ENCODE measurements at places on chromosomes 5 and 9. TPM values are rescaled to one million over a fixed set of nuclear protein-coding genes. Genes with fewer than 3 reads are reported as not detected.

Gene EPB41L4B
- total RNA-seq = 11.1 TPM

Gene RNF14
- 37.9 TPM for total RNA-seq

Gene PSAT1
- total RNA-seq = 165 TPM

Gene IFNE
- total RNA-seq = 1.4 TPM

Gene PCDHB2
- 3.4 TPM for total RNA-seq

Gene SLC25A2
- not detected for total RNA-seq

Gene PROB1
- total RNA-seq = 0.19 TPM

Gene FCN2
- not detected for total RNA-seq

All from A549 treated with RU486 at 1 μM for 4 hours (cell line).